ENCODE measurements at places on chromosomes 5 and 9.

GRCh38 chr5:104241046-104241445, 678.5 kb upstream of the NUDT12 start:
- DNase-seq, result no peak

DNA sequence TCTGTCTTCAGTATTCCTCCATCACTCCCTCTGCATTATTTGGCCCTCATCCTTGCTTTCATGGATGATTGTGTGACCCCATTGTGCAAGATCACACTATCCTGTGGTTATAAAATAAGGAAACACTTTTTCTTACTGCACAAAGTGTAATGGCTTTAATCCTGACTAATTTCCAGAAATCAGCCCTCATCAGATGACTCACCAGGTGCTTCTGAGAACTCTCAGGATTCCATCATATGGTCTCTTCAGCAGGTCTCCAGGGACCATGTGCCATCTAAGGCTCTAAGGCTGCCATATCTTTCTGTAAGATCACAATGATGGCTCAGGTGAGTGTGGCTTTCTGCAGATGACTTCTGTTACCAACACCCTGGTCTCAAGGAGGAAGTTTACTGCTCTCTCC, 27.3 kb upstream of the FER start:
- peak; percentile 4 for DNase-seq

DNA sequence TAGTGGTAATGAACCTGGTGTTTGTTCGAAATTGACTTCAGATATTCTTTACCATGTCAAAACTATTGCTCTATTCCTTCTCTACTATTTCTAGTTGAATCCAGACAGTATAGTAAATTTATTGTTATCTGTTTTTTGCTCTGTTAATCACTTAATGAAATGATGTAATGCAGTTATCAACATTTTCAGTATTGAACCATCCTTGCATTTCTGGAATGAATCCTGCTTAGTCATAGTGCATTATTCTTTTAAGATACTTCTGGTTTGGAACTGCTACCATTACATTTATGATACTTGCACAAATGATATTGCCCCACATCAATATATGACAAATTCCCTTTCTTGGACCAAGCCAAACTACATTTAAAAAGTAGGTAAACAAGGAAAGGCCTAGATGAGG, 554.0 kb upstream of the KLF4 start:
- no peak for DNase-seq

GRCh38 chr9:132722564-132723065, 52.4 kb downstream of the GTF3C4 start:
- no peak for DNase-seq

Measured in stimulated activated CD4-positive, alpha-beta T cell treated with anti-CD3 and anti-CD28 coated beads, Interleukin-15, amount 100 ng/mL, for 24 hours (primary cell).